ENCODE measurements at places on chromosomes 11 and 22.

- no peak for DNase-seq
Measured at GRCh38 chr22:24137595-24137994, 43.7 kb upstream of the SUSD2 start.

DNA sequence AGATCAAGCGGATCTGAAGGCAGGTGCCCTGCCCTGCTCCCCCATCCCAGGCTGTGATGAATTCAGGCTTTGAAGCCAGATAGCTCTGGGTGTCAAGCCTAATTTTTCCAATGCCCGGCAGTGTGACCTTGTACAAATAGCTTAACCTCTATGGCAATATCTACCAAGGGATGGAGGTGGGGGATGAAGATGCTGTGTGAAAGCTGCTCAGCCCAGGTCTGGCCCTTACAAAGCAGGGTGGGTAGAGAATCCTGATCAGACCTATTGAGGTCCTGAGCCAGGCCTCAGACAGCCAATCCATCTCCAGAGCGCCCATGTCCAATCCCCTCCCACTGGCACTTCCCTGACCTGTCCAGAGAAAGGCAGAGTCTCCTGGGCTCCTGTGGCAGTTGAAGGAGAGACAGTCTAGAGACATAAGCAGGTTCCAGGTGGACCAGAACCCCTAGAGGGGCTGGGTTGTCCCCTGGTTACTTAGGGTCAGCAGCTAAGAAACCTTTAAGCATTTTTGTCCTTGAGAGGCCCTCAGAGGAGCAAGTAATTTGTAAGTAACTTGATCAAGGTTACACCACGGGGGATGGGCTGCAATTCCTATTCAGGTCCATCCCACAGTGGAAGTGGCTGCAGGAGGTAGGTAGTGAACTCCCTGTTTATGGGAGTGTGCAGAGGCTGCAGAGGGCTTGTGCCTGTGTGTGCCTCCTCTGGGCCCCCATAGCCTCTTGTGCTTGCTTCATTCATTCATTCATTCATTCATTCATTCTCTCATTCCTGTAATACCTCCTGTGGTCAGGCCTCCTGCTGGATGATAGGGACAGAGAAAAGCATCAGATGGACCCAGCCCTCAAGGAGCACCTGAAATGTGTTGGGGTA is 10.4 kb downstream of the P2RY2 start:
- no peak for DNase-seq

DNA sequence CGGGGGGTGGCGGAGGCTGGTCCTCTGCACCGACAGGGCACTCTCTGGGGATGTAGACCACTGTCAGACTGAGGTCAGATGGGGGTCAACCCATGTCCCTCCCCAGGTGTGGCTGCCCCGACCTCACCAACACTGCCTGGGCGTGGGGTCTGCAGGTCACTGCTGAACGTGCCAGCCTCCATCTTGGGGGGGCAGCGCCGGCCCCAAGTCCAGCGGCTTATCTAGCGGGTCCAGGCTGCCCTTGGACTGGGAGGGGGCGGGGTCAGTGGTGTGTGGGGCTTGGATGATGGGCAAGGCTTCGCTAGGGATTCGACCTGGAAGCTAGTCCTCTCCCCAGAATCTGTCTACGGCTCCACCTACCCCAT is 178.2 kb downstream of the IGLL1 start:
- DNase-seq: no peak

- DNase-seq: no peak
Measured at GRCh38 chr11:121595717-121596161, 143.0 kb upstream of the SORL1-AS1 start.

- no peak for DNase-seq
Measured at GRCh38 chr11:77214557-77214956, 86.5 kb downstream of the MYO7A start.

DNA sequence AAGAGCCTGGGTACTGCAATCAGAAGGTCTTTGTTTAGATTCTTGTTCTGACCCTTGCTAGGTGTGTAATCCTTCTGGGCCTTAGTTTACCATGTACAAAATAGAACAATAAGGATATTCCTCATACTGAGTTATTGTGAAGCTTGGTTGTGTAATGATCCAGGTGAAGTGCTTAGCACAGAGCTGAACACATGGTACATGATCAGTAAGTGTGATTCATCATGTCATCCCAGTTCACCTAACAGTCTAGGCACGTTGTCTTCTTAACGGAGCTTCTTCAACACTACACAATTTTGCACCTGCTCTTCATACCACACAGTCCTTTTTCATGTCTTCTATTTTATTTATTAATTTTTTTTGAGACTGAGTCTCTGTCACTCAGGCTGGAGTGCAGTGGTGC is 234.3 kb upstream of the TENM4 start:
- DNase-seq: no peak

DNA sequence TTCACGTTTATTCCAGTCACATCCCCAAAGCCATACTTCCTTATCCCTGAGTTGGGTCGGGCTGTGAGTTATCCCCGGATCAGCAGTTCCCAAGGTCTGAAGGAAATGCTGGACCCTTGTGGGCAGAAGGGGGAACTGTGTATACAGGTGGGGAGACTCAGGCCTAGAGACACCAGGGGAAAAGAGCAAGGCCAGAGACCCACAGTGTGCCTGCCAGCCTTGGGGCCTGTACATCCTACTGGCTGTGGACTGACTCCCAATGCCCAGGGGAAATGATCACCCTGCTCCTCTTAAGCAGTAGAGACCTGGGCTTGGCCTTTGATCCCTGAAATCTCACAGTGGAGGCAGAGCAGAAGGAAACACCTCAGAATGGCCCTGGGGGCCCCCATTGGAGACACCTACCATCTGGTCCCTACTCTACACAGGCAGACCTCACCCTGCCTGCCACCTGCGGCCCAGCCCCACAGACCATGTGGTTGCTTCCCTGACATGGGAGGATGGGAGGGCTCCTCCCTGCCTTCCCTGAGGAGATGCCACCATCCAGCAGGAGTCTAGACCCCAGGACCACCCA is 1.3 kb downstream of the SELENOM start:
- DNase-seq: no peak

DNA sequence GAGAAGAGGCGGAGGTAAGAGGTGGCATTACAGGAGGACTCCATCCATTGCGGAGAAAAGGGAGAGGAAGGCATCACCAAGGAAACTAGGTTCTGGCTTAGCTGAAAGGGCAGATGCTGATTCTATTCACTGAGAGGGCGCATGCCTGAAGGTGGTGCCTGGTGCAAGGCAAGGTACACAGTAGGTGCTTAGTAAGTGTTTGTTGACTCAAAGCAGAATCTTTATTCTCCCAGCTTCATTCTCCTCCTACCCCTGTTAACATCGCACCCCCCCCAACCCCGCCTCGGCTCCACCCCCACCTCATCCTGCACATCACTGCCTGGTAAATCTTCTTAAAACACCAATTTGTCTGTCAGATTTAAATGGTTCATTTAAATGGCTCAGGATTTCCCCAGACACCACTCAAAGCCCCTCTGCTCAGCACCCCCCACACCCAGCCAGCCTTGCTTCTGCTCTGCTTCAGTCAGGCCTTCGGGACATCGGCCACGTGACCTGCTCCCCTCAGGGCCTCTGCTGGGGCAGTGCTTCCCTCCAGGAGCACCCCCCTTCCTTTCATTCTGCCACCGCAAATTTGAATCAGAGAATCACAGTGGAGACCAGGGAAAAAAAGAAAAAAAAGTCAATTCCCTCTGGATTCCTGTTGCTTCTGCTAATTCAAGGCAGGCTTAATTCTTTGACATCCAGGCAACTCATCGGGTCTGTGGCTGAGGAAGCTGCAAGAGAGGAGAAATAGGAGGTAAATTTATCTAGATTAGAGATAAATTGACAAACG is 17.8 kb upstream of the RCN1 start:
- no peak for DNase-seq

- DNase-seq: peak; percentile 94
Measured at GRCh38 chr11:134412203-134413042, at the start of gene B3GAT1. Gene B3GAT1 (minus strand): TSS chr11:134412242. CDS start chr11:134387659, 24,583 bp downstream.

DNA sequence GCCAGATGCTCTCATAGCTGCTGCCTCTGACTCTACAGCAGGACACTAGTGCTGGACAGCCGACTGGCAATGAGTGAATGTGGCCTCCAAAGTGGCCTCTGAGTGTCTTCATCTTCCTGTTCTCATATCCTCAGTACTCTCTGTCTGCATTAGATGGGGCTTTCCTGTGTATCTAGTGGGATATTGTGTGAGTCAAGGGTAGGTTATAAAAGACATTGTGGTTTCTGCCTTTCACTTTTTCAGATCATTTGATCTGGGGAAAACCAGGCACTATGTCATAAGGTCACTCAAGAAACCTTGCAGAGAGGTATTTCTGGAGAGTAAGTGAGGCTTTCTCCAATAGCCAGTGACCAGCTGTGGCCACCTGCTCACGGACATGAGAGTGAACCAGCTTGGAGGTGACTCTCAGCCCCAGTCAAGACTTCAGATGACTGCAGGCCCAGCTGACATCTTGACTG is 333.6 kb upstream of the NCAM1 start:
- DNase-seq: no peak

DNA sequence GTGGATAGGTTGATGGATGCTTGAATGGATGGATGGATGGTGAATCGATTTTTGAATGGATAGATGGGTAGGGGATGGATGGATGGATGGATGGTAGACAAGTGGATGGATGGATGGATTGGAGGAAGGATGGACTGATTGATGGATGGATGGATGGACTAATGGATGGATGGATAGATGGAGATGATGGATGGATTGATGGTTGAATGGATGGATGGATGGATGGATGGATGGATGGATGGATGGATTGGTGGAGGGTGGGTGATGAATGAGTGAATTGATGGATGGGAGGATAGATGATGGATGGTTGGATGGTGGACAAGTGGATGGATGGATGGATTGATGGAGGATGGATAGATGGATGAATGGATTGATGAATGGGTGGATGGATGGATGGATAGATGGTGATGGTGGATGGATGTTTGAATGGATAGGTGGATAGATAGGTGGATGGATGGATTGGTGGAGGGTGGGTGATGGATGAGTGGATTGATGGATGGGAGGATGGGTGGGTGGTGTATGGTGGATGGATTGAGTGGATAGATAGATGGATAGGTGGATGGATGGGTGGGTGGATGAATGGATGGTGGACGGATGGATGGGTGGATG is 1140.9 kb downstream of the BRD1 start:
- no peak for DNase-seq

DNA sequence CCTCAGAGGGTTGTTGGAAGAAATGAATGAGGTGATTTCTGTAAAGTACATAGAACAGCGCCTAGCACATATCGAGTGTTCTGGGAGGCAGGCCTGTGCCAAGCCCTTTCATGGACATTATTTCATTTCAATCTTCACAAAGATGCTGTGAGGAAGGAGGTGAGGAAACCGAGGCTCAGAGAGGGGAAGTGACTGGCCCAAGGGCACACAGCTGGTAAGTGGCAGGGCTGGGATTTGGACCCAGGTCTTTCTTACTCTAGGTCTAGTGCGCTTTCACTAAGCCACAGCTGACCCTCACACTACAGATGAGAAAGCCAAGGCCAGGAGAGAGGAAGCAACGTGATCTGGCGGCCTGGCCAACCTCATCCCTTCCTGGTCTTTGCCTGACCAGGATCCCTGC is 2.0 kb downstream of the PELI3 start:
- DNase-seq: no peak

DNA sequence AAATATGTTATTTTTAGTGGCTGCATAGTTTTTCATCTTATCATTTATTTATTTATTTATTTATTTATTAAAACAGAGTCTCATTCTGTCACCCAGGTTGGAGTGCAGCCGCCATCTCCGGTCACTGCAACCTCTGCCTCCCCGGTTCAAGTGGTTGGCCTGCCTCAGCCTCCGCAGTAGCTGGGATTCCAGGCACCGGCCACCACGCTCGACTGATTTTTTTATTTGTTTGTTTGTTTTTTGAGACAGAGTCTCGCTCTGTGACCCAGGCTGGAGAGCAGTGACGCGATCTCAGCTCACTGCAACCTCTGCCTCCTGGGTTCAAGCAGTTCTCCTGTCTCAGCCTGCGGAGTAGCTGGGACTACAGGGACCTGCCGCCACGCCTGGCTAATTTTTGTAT is 262.9 kb upstream of the DDI1 start:
- no peak for DNase-seq

DNA sequence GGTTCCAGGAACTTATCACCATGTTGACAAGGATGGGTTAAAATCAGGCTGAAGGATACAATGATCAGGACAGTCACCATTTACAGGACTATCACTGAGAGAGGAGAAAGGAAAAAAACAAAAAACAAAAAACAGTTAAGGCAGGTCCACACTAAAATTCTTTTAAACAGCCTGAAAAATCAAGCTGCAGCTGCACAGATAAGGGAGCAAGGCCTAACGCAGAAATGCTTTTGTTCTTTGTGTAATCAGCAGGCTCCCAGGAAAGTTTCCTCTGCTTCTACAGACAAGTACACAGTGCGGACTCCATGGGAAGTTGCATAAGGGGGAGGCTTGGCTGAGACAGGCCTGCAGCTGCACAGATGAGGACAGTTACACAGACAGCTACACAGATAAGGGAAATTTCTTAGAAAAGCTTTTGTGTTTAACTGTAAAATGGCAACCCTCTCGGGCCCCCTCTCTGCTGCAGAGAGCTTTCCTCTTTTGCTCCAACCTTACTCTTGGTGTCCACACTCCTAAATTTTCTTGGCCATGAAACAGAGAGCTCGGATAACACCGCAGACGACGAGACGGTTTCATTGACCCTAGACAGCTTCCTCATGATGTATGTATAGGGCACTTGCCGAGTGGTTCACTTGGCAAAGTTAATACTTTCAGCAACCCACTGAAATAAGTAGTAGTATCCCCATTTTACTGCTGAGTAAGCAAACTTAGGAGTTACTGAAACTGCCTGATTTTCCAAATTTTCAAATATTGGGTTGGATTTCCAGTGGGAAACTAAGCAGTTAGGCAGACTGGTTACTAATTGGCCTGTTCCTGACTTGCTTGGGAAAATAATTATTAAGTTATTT is 45.5 kb downstream of the PIWIL3 start:
- no peak for DNase-seq

- no peak for DNase-seq
Measured at GRCh38 chr11:17802491-17802890, 67.9 kb downstream of the KCNC1 start.

- peak; percentile 71 for DNase-seq
Measured at GRCh38 chr22:41682033-41682807, 6.4 kb downstream of the SNU13 start.

DNA sequence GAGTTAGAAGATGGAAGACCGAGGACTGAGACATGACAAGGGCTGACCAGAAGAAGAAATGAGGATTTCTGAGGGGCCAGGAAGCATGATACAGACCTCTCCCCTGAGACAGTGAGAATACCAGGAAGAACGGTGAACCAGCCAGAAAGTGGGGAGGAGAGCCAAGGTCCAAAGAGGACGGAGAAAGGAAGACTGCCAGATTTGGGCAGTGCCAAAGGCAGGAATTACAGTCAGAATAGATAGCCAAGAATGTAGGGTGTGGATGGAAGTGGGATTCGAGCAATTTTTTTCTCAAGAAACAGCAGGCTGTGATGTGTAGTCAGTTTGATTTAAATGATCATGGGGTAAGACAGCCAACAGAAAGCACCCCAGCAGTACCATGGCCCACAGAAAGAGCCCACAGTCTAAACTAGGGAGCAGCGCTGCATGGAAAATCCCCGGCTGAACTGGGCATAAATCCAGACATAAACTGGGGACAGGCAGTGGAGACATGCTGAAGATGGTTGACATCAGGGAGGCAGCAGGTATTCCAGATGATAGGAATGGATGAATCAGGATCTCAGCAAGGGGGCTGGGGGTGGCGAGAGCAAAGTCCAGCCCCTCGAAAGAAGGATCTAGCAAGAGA is 67.3 kb upstream of the BARX2 start:
- no peak for DNase-seq

GRCh38 chr11:95897731-95898130 is 26.2 kb downstream of the MTMR2 start:
- DNase-seq: no peak

GRCh38 chr22:43867839-43868635 is 5.7 kb upstream of the SULT4A1 start:
- DNase-seq: peak; percentile 50
